ENCODE measurements at places on chromosomes 6 and 20.

GRCh38 chr6:124604719-124605118 lies 357.5 kb upstream of the RNF217 start:
- DNase-seq, result no peak

DNA sequence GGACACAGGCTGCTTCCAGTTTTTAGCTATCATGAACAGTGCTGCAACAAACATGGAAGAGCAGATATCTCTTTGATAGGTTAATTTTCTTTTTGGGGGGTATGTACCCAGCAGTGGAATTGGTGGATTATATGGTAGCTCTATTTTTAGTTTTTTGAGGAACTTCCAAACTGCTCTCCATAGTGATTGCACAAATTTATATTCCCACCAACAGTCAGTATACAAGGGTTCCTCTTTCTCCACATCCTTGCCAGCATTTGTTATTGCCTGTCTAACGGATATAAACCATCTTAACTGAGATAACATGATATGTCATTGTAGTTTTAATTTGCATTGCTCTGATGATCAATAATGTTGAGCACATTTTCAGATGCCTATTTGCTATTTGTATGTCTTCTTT lies 237.6 kb downstream of the MMUT start:
- DNase-seq, result no peak

- no peak for DNase-seq
Observed at GRCh38 chr6:150692604-150693003, 92.9 kb downstream of the PLEKHG1 start.

- no peak for DNase-seq
Observed at GRCh38 chr6:18240230-18240629, 24.1 kb downstream of the DEK start.

DNA sequence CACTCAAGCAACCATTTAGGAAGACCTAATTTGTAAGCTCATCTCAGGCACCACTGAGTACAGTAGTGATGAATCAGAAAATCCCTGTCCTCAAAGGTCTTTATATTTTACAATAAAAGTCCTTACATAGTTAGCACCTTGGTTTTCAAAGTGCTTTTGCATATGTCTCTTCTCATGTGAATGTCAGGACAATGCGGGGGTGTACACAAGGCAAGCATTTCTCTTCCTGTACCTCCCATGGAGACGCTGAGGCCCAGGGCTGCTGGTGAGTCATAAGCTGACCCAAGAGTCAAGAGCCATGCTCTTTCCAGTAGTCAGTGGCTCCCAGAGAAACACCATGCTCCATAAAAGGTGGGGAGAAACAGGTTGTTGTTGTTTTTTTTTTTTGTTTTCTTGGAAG lies 174.0 kb downstream of the GJA10 start:
- no peak for DNase-seq

- DNase-seq, result no peak
Observed at GRCh38 chr20:63284083-63284440, 8.9 kb upstream of the COL20A1 start.

GRCh38 chr6:54878718-54879117 lies 32.1 kb downstream of the FAM83B start:
- no peak for DNase-seq

DNA sequence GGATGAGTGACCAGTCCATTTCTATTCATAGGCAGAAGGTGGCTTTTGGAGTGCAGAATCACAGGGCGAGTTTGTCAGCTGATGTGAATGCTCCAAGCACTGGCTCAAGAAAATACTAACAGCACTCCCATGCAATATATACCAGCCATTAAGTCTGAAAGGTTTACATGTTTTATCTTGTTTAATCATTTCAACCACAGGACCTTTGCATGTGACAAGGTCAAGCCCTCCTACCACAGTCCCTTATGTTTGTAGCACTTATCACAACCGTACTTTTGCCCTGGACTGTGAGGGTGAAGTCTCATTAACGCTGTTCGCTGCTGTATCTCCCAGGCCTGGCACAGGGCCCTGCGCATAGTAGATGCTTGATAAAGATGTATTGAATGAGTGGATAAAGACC lies 99.3 kb upstream of the PMEPA1 start:
- no peak for DNase-seq

DNA sequence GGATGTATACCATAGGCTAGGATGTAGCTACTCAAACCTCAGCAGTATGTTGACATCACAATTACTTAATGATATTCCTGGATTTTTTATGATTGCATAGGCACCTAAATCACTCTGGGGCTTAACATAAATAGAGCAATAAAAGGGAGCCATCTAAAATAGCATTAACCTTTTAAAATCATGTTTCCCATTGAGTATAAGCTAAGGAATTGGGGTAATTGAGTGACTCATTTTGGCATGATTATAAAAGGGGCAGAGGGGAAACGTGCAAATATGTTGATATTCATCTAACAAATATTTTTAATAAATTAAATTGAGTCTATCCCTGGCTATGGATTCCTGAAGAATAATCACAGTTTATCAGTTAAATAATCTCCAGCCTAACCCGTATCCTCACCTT lies 74.0 kb upstream of the ADGRF1 start:
- no peak for DNase-seq

DNA sequence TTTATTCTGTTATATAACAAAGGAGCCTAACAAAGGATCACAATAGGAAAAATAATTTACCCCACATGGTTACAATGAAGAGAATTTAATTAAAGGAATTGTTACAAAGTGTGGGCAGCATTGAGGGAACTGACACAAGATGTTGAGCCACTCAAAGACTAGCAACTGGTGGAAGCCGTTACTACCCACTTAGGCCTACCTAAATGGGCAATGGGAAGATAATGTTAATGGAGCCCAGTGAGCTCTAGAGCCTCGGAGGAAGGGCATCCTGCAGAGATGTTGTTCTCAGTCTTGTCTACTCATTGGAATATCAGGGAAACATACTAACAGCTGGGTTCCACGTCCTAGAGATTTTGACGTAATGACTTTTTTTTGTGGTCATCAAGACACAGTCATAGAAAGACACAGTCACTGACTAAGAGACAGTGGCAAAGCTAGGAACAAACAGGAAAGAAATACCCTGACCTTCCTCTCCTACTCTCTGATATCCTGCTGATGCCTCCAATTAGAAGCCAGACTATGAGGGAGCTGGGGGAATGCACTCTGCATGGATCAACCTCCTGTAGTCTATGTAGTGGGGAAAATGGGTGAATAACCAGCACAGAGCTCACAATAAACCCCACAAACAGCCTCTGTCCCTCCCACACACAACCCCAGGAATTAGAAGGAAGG lies 523.8 kb upstream of the FLRT3 start:
- DNase-seq, result no peak

- DNase-seq, result no peak
Observed at GRCh38 chr6:223136-223535, 69.2 kb upstream of the DUSP22 start.

GRCh38 chr6:134132494-134133141 lies 80.2 kb upstream of the SLC2A12 start:
- no peak for DNase-seq

DNA sequence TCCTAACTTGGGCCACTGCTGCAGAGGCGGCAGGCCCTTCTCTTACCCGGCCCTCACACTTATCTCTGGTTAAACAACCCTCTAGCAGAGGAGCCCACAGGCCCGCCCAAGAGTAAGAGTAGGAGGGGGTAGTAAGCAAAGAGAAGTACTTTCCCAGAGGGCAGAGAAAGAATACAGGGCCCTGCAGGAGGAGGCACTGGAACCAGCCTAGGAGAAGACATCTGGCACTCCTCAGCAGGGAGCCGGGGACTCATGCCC lies 10.1 kb downstream of the MTCH1 start:
- DNase-seq, result no peak

DNA sequence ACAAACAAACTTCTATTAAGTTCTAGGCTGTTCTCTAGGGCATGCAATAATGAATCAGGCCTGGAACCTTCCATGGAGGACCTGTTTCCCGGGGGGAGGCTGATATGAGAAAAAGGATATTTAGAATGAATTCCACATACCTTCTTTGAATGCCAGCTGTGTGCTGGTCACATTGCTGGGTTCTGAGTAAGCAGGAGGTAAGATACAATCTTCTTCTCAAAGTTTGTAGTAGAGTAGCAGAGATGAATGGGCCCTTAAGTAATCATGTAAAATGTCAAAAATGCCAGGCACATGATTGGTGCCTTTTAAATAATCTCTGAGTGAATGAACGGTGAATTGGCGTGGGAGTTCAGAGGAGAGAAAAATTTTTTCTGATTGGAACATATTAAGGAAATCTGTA lies 47.4 kb downstream of the TGM2 start:
- DNase-seq, result no peak

DNA sequence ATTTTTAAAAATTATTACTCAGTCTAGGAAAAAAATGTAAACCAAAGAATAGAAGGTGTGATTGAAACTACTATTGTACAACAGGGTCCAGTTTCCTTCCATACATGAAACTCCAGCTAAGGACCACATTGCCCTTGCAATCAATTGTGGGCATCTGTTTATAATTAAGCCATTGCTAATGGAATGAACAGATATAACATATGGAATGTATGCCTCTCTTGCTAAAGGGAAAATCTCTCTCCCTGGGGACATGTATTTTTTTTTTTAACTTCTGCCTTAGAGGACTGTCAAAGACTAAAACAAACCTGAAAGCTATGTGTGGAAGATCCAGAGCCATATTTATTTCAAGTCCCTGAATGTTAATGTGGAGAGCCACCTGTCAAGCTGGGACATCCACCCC lies 336.8 kb upstream of the MANEA start:
- no peak for DNase-seq

DNA sequence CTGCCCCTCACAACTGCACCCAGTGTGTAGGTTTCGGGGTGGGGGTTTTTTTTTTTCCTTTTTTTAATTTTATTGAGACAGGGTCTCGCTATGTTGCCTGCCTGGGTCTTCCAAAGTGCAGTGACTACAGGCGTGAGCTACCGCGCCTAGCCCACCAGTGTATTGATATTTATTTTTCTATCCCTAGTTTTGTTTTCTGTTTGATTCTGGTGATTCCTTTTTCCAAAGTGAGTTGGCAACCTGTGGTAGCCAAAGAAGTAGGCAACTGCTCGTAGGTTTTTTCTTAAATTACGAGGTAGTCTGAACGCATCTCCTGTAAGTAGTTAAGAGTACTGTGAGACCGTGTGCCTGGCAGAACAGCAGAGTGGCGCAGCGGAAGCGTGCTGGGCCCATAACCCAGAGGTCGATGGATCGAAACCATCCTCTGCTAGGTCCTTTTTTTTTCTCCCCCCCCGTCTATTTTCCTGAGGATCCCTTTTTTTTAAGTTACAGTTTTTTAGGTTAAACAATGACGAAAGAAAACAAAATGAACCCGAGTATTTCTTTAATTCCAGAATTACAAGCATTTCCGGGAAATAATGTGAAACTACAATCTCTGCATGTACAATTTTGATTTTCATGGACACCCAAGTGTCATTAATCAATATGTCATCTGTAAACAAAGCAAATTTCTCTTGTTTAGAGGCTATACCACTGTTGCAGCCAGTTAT lies 78.7 kb upstream of the BTN3A2 start:
- peak; percentile 66 for DNase-seq

DNA sequence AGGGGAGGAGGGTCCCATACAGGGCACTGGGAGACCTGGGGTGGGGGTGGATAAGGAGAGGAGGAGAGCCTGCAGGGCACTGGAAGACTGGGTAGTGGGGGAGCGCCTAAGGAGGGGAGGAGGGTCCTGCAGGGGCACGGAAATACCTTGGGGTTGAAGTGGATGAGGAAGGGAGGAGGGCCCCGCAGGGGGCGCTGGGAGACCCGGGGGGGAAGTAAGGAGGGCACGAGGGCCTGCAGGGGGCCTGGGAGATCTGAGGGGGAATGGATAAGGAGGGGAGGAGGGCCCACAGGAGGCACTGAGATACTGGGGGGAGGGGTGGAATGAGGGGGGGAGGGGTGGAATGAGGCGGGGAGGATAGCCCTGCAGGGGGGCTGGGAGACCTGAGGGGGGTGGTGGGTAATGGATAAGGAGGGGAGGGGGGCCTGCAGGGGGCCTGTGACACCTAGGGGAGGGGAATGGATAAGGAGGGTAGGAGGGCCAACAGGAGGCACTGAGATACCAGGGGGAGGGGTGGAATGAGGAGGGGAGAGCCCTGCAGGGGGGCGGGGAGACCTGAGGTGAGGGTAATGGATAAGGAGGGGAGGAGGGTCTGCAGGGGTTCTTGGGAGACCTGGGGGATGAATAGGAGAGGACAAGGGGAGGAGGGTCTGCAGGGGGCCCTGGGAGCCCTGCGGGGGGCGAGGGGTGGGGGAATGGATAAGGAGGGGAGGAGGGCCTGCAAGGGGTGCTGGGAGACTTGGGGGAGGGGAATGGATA lies 567 bp upstream of the CTCFL start:
- DNase-seq, result no peak
